ENCODE measurements at places on chromosomes 2 and 18.
A peak's percentile ranks its signal among the peaks of the same experiment; 100 is the strongest.

DNA sequence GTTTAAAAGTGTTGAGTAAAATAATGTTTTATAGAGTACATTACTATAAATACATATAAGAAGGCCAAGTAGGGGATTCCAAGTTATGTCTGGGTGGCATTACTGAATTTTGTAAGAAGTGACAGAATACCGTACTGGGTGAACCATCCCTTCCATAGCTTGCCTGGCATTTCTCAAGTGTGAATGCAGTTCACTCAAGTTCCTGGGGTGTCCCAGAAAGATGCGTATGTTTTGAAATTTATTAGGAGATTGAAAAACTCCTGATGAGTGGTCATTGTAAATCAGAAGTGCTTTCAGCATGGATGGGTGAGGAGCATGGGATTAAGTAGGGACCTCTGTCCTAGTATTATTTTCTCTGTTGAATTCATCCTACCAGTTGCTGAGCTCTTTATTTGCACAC lies 103.2 kb downstream of the VAPA start:
- no peak for DNase-seq

- no peak for DNase-seq
These were observed 655.0 kb downstream of the STK39 start for GRCh38 chr2:167592441-167592840.

DNA sequence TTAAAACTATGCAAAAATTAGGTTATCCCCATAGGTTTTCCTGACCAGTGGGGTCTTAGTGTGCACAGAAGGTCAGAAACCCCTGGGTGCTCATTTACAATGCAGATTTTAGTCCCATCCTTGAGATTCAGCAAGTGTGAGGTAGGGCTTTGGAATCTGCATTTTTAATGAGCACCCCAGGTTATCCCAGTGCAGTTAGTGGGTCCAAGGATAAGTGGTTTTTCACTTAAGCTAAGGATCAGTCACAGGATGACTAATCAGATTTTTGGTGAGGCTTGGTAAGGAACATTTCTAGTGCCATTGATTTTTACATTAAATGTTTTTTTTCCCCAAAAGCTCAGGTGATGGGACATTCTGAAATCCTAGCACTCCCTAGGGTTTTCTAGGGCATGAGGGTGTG lies 50.7 kb upstream of the MGAT5 start:
- no peak for DNase-seq

- no peak for DNase-seq
These were observed 8.6 kb upstream of the IL36A start for GRCh38 chr2:112996635-112997034.

- no peak for DNase-seq
These were observed 396.3 kb upstream of the CHST9 start for GRCh38 chr18:27581296-27581904.

- no peak for DNase-seq
These were observed 239.0 kb downstream of the PHLPP1 start for GRCh38 chr18:62954366-62954765.

DNA sequence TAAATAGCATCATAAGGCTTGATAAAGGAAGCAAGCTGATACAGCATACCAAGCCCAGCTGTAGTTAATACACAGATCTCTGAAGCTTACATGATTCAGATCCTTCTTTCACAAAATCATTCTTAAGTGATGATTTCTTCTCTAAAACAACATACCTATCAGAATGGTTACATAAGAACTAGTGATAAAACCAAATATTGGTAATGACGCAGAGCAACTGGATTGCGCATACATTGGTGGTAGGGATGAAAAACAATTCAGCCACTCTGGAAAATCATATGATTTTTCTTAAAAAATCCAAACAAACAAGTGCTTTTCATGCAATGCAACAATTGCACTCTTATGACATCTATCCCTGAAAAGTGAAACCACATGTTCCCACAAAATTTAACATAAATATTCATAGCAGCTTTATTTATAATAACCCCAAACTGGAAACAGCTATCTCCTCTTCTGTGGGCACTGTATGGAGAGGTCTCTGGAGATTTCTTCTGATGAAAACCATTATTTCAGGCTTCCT lies 153.6 kb upstream of the DSEL start:
- DNase-seq: no peak

- DNase-seq: no peak
These were observed 104.5 kb upstream of the KLHL14 start for GRCh38 chr18:32877371-32877770.

- peak; percentile 71 for DNase-seq
These were observed 22.8 kb downstream of the ZSCAN30 start for GRCh38 chr18:35267161-35267651.

- no peak for DNase-seq
These were observed 289.2 kb downstream of the ERBB4 start for GRCh38 chr2:212249451-212249850.

DNA sequence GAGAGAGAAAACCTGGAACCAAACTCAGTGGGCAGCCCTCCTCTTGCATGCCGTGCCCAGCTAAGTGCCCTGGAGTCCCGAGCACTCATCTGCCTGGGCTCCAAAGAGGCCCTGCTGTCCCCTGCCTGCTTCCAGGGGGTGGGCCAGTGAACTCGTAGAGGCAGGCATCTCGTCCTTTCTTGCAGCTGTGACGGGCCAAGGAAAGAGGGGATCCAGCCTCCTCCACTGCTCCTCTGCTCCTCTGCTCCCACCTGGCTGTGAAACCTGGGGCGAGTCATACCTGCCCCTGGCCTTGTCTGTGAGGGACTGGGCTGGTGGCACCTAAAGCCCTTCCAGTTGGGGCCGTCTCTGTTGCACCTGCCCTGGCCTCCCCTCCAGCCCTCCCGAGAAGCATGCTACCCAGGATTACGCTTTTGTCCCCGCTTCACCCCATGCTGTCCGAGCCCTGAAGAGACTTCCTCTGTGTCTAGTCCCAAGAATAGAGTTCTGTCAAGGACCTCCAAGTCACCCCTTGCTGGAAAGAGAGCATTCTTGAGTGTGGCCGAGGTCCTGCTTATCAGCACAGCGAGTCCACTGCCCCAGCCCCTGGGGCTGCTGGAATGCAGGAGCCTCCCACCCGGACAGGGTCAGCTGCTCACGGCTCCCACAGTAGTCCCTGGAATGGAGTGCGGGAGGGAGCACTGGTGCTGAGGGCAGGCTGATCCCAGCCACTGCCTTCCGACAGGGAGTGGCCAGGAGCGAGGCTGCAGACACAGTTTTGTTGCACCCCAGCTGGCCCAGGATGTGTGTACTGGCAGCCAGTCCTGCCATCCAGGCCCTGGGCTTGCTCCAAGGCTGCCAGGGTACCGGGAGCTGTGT lies 14.3 kb downstream of the KCNK3 start:
- no peak for DNase-seq

GRCh38 chr2:199136681-199137080 lies 321.1 kb downstream of the SATB2 start:
- peak; percentile 10 for DNase-seq

DNA sequence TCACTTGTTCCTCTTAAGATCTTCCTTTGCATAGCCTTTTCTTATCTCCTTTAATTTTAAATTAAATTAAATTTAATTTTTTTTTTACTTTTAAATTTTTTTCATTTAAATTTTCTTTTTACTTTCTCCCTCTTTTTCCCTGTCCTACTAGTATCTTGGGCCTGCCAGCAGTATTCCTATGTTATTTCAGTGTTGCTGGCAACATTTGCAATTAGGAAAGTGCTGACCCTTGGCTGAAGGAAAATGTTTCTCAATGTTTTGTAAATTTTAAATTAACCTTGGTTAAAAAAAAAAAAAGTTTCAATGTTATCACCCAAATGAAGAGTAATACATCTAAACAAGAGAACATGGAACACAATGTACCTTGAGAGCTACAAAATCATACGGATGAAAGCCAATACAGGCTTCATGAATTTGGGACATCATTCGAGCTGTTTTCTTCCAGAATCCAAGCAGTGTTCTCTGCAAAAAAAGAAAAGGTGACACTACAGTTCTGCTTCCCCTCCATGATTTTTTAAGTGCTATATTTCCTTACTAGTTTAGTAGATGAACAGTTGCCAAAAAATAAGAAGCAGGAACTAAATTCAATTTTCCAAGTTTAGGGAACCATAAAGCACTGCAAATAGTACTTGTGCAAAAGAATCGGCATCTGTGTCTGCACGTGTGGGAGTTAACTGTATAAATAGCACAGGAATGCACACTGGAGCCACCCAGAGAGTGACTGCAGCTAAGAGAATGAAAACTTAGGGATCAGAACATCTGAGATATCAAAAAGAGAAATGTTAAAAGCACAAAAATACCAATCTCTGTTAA lies 55.8 kb downstream of the ICA1L start:
- DNase-seq: no peak

DNA sequence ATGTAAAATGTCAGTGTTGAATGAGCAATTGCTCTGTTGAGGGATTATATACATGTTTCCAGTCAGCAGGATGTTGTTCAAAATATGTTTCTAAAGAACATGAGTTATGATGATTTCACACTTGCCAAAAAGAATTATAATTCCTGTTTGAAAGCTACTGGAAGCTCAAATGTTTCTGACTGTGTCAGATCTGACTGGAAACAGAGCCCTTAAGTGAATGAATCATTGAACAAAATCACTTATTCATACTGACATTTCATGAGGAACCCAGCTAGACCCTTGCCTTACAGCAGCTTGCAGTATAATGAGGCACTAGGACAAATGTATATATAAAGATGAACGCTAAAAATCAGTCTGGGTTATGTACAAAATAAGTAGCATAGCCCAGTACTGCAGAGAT lies 35.4 kb upstream of the ITGAV start:
- DNase-seq: no peak

DNA sequence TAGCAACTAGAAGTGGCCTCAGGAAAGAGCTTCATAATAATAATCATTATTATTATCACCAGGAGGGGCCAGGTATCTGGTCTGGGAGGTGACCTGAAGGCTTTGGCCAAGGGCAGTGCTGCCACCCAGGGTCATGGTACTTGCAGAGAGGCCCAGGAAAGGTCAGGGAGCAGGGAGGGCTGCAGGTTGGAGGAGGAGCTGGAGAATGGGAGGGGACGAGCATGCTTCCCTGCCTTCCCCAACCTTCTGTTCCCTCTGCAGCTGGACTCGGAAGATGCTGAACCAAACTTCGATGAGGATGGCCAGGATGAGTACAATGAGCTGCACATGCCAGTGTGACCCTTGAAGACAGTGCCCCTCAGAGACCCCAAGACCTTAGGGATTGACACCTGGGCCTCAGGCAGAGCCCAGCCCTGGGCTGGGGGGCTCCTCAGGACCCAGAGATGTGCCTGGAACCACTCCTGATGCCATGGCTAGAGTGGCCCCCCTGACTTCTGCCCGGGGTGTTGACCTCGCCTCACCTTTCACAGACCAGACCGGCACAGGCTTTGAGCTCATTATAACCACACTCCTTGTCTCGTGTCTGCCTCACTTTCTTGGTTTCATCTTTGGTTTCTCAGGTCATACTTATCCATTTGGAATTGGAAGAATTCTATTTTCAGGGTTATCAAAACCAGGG lies 14.1 kb downstream of the SLC4A3 start:
- DNase-seq: no peak

GRCh38 chr2:62305421-62306176 lies 109.7 kb downstream of the B3GNT2 start:
- peak; percentile 94 for DNase-seq

DNA sequence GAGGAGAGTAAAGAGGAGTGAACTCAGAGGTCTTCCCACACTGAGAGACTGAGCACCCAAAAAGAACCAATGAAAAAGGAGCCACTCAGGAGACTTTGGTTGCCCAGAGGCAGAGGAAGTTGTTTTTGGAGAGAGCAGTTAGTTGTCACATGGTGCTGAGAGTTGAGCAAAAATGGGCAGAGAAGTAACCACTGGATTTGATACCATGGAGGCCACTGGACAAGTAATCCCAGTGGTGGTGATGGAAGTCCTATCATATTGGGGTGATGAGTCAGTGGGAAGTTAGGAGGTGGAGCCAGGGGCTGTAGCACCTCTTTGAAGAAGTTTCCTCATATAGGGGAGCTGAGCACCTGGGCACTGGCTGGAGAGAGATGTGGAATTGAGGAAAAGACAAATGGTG lies 235.8 kb downstream of the TPGS2 start:
- DNase-seq: no peak

GRCh38 chr2:28721601-28722191 lies 29.9 kb upstream of the PPP1CB start:
- DNase-seq: no peak

DNA sequence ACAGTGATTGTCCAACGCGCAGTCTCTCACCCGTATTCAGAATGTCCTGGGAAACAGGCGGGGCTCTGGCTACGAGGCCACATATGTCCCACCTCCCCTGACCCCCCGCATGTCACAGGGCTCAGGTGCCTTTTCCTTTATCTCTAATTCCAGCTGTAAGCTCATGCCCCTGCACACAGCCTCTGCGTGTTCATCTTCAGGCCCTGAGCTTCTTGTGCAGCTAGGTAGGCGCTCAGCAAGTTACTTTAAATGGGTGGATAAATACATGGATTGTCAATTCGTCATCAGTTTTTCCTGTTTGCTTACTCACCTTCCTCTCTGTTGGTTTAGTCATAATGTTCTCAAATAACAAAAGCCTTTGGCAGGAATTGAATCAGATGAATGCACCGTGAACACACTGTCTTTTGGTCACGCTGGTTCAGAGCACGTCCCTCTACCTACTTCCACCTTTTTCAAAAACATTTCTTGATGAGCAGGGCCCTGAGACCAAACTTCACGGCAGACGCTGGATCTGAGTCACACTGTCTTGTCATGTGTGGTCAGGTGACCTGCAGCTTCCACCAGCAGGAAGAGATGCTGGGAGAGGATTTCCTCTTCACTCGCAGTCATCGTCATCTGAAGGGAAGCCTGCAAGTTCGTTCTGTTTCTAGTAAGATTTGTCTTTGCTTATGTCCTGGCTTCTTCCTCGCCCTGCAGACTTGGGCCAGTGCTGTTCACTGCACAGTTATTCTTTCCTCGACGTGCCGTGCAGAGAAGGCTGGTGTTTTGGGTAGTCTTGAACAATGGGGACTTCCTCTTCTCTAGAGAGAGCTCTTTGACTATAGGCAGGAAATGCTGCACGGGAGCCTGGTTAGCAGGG lies 138.1 kb downstream of the PTGR3 start:
- DNase-seq: peak; percentile 45

GRCh38 chr2:95001051-95001562 lies 24.4 kb upstream of the MAL start:
- no peak for DNase-seq

GRCh38 chr2:177636672-177637071 lies 244.1 kb downstream of the AGPS start:
- peak; percentile 51 for DNase-seq

DNA sequence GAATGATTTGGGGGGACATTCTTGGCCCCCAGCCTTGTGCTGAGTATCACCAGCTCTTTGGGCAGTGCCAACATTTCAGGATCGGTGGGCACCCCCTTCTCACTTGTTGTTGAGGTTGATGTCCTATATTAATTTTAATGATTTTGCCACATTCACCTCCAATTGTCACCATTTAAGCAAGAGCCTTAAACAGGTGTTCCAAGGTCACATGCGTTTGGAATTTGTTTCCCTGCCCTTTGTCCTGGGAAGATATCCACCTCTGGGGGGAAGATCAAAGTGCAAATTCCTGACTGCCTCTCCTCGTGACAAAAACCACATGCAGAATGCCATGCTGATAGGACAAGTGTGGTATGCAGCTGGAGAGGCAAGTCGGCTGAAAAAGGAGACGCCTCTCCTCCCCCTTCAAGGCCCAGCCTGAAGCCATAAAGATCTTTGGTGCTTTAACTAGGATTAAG lies 72.5 kb upstream of the ID2 start:
- no peak for DNase-seq
